ENCODE measurements at places on chromosomes 3 and 15.
A peak's percentile ranks its signal among the peaks of the same experiment; 100 is the strongest.

- no peak for DNase-seq
Observed at GRCh38 chr3:117587416-117587815, 877.8 kb downstream of the TUSC7 start.

GRCh38 chr3:63167113-63167512, 111.0 kb upstream of the SYNPR start:
- no peak for DNase-seq

- DNase-seq = no peak
Observed at GRCh38 chr15:63877713-63878271, 44.0 kb upstream of the HERC1 start.

GRCh38 chr3:188298585-188298984, 144.6 kb downstream of the LPP start:
- peak; percentile 31 for DNase-seq

DNA sequence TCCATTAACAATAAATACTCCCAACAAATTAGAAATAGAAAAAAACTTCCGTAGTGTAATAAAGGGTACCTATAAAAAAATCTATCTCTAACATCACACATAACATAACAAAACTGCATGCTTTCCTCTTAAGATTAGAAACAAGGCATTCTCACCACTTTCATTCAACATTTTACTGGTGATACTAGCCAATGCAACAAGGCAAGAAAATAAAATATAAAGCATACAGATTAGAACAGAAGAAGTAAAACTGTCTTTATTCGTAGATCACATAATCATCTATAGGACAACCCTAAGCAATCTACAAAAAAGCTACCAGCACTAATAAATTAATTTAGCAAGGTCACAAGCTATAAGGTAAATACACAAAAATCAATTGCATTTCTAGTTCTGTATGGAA, 107.1 kb downstream of the PLD1 start:
- no peak for DNase-seq

DNA sequence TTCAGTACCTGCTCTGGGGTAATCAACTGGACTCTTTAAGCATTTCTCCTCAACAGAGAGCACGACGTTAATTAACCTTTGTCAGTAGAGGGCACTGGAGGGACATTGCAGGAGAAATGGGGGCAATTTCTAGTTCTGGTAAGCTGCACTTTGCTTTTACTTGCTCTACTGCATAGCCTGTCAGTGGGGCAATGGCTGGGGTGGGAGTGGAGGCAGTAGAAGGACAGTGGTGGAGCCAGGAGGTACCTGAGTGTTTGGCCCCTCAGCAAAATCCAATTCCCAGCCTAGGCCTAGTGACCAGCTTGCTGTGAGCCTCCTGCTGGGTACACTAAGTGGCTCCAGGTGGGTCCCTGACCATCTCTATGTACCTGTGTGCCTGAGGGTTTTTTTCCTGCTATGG, 18.3 kb upstream of the MED12L start:
- peak; percentile 25 for DNase-seq

DNA sequence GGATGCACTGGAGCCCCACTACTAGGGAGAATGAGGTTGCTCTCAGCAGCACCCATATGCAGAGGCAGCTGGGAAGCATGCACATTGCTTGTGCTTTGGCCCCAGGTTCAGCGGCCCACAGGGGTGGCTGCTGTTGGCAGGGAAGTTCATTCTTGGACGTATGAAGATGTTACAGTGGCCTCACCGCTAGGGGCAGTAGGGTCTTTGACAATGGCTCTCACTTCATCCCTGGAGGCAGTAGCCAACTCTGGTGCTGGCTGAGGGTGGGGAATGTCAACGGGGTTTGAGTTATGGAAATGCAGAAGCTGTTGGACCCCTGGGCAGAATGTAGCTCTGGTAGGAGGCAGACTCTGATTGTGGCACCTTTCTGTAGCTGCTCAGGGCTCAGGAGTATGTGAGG, 279.9 kb downstream of the SCAPER start:
- no peak for DNase-seq

- no peak for DNase-seq
Observed at GRCh38 chr3:46286947-46287565, 44.8 kb downstream of the CCR3 start.

DNA sequence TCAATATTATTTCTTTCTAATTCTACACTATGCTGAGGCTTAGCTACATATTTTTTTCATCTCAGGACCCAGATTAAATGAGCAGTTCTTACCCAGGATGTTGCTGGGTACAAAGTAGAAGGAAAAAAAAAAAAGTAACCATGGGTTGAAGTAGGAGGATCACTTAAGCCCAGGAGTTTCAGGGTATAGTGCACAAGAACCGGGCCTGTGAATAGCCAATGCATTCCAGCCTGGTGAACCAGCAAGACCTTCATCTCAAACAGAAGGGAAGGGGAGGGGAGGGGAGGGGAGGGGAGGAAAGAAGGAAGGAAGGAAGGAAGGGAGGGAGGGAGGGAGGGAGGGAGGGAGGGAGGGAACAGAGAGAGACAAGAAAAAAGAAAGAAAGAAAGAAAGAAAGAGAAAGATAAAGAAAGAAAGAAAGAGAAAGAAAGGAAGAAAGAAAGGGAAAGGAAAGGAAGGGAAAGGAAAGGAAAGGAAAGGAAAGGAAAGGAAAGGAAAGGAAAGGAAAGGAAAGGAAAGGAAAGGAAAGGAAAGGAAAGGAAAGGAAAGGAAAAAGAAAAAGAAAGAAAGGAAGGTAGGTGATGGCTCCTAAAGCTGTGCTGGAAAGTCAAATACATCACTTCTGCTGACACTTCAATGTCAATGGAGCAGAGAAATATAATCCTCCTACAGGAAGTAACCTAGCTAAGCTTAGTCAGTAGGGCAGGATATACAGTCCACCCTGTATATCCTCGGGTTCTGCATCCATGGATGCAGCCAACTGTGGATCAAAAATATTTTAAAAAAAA, 206.8 kb upstream of the TGFBR2 start:
- no peak for DNase-seq

GRCh38 chr3:190574473-190574872, 60.6 kb downstream of the IL1RAP start:
- no peak for DNase-seq

DNA sequence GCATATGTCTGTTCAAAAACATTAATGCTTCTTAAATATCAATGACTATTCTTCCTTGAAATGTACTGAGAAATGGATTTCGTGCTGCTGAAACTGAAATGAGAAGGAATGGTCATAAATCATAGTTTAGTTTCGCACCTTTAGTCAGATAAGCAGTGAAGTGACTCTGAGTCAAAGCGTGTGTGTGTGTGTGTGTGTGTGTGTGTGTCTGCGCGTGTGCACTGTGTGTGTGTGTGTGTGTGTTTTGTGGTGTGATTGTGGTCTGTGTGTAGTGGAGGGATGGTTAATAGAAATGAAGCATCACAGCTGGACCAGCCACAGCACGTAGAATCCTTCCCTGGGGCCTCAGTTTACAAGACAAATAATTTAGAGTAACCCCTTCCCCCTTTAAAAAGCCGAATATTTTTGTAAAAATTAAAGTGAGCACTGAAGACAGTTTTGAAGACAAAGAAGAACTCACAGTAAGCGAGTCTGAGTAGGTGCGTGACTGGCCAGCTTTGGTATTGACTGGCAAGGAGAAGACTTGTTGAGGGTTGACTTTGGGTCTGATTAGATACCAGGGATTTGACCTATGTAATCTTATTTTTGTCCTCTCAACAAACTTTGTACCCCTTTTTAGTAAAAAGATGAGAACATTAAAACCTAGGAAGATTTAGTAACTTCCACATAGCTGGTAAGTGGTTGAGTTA, 202.0 kb upstream of the IL12A start:
- DNase-seq = no peak

DNA sequence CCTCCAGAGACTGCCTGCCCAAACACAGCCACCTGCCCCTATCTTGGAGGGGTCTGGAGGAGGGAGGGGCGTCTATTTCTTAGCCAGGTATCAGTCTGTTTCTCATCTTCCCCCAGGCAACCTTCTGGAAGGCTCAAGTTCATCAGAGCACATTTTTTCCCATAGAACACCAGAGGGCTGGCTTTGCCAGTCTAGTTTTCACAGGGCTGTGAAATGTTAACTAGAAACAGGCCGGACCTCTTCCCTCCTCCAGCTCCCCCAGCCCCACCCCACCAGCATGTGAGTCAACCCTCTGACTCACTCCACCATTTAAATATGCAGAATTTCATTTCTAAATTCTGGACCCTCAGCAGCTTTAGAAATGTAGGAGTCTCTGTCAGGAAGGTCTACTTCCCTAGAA, 66.9 kb downstream of the SLCO2A1 start:
- DNase-seq = no peak

GRCh38 chr3:176275538-176275937, 921.7 kb downstream of the TBL1XR1 start:
- DNase-seq = no peak

DNA sequence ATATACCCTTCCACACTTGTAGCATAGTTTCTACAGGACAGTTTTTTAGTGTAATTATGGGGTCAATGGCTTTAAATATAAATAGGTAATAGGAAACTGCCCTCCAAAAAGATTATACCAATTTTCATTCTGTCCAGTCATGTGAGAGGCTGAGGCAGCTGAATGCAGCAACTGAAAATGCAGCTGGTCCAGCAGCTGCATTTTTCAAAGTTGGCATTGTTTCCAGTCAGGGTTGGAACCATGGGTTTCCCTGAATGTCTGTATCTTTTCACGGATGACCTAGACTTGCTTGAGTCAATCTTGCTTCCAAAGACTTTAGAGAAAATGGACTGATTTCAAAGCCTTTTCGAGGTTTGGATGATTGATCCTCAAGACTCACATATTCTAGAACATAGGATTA, 9.9 kb upstream of the KNL1 start:
- DNase-seq = no peak

- no peak for DNase-seq
Observed at GRCh38 chr3:132267391-132267993, 49.7 kb upstream of the ACP3 start.

DNA sequence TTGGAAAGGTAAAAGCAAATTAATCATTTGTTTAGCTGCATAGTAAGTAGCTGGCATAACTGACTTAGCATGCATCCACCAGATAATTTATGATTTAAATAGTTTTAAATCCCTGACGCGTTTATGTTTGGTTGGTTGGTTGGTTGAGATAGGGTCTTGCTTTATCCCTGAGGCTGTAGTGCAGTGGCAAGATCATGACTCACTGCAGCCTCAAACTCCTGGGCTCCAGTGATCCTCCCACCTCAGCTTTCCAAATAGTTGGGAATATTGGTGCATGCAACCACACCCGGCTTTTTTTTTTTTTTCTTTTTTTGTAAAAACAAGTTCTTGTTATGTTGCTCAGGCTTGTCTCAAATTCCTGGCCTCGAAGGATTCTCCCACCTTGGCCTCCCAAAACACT, 263.4 kb downstream of the MCTP2 start:
- DNase-seq = no peak

- DNase-seq = no peak
Observed at GRCh38 chr3:46889381-46890110, 12.0 kb downstream of the PTH1R start.

DNA sequence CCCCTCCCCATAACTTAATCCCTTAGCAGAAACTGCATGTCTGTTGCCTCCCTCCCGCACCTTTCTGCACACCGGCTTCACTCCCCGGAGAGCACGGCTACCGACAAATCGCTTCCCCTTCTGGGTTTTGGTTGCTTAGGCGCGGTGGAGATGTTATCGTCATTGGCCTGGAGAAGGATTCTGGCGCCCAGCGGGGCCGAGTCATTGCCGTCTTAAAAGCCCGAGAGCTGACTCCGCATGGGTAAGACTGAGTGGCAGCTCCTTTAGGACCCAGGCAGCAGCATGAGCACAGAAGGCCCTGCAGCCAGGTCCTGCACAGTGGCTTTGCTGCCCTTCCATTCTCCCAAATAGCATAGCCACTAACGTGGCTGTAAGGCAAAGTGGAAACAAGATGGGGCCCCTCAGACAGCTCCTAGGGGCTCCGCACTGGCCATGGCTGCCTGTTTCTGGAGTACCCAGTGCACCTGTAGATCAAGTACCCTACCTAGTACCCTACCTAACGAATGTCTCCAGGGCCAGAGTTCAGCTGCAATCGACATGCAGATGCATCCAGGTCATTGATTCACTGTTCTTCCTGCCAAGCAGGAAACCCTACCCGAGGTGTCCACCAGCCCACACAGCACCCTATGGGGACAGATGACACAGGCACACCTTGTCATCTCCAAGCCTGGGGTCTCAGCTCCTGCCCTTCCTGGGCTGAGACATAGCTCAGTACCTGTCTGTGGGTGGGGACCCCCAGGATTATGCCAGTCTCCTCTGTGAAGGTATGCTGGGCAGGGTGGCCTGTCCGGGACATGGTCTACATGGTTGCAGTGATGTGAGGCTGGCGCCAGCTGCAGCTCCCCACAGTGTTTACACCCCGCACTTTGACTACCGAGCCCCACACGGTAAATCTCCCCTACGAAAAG, 147.6 kb downstream of the LRRK1 start:
- DNase-seq = no peak

GRCh38 chr3:13513051-13513912, 33.2 kb downstream of the HDAC11 start:
- DNase-seq = no peak

- no peak for DNase-seq
Observed at GRCh38 chr3:38015485-38015884, 14.0 kb downstream of the PLCD1 start.

- DNase-seq = no peak
Observed at GRCh38 chr3:34882764-34883163, 756.6 kb upstream of the ARPP21 start.

DNA sequence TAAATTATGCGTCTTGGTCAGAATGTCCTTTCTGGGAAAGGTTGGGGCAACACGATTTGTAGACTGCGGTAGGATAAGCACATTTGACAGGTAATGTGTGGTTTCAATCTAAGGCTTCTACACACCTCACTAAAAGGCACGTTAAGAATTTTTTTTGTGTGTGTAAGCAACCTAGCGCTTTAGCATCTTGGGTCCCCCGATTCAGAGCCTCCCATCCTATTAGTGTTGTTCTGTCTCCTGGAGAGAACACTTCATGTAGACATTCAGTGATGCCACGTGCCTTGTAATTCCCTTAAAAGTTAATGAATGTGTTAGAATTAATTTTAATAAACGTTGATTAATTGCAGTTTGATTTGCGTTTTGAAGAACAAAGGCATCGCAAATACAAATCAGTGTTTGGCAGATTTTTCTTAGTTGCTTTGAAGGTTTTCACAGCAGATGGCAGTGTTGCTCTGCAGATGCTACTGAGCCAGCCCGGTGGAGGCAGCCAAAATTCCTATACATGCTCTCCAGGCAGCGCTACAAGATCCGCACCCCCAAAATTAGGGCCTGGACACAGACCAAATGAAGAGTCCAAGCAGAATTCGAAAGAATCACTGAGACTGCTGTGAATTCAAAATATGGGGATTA, 63.5 kb downstream of the OTOL1 start:
- DNase-seq = peak; percentile 47

- no peak for DNase-seq
Observed at GRCh38 chr15:44147636-44148035, 47.4 kb downstream of the FRMD5 start.
